ENCODE measurements at places on chromosomes 7 and 10.

- no peak for DNase-seq
Observed at GRCh38 chr7:18597754-18598153, 102.2 kb downstream of the HDAC9 start.

DNA sequence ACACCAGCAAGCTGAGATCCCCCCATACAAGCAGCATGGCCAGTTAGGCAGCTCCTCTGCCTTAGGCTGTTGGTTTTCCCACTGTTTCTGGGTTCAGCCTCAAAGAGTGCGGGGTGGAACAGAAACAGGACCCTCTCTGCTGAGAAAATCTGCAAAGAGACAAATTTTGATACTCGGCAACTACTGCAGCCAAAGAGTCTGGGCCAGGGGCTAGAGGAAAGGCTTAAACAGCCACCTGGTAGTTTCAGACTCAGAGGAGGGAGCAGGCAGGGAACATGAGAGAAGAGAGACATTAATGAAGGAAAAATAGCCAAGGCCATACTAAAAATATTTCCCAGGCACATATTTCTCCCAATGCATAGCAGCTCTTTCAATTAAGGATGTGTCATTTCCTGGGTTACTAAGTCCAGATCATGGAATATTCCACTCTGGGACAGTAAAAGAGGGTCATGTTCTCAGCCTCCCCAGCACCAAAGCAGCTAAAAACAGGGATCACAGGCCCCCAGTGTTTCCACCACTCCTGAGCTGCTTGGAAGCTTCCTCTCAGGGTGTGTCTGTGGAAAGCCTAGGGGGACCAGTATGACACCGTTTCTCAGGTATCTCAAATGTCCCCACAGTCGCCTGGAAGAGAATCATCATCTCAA, 29.8 kb downstream of the PDLIM1 start:
- DNase-seq: no peak

GRCh38 chr10:36602374-36602773, 523.0 kb upstream of the ANKRD30A start:
- DNase-seq: no peak

GRCh38 chr10:22640359-22640758, 74.0 kb downstream of the PIP4K2A start:
- no peak for DNase-seq

DNA sequence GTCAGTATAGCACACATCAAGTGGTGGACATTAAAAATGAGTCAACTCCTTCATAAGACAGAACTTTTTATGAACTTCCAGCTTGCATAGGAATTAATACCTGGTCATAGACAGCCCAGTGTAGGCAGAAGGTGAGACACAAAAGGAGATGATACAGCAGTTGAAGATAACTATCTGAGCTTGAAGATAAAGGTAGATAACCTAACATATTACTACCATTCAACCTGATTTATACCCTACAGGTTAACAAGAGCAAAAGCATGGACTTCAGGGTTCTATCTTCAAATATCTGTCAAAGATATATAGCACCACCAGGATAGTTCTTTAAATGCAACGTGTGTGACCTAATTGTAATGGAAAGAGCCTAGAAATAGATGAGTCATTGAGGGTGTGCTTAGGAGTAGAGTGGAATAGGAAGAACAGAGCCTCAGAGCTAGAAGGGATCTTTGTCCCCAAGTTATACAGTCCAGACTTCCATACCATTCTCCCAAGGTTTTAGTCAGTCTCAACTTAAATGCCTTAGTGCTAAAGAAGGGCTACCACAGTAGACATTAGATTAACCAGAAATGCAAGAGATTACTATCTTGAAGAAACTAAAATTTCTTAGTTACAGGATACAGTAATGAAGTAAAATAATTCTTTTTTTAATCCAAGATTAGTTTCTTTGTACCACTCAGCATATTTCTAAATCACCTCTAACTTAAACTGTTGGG, 9.2 kb downstream of the ZNF800 start:
- no peak for DNase-seq

DNA sequence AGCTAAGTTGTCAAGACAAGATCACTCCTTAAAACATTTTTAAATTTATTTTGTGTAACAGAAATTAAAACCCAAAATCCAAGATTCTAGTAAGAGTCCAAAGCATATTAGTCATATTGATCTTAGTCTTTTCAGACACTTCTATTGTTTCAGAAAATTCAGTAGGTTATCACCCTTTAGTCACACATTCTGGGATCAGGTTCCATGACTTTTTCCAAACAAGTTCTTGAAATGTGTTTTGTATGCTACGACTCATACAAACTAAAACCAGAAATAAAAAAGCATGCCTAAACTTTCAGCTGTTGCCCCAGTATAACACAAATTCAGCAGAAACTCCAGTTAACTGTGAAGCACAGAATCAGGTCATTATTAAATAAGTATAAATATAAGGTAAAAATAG, 10.7 kb downstream of the SEMA3D start:
- no peak for DNase-seq

DNA sequence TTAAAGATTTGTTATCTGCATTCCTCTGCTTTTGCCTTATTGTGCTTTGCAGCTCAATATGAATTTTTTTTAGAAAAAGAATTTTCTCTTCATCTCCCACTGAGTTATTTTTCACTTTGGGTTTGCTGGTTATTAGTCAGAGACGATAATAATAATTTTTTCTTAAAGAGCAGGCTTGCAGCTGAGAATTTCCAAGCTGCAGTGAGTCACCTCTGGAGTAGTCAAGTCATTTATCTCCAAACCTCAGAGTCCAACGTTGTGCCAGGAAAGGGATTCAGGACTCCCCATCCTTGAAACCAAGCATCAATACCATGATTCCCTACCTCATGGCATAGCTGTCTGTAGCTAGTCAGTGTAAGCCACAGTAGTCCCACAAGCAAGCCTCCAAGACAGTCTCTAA, 15.2 kb upstream of the EGR2 start:
- no peak for DNase-seq

GRCh38 chr10:32207544-32207943, 139.4 kb downstream of the EPC1 start:
- peak; percentile 4 for DNase-seq

GRCh38 chr10:79382491-79382941, 35.2 kb downstream of the PPIF start:
- no peak for DNase-seq

DNA sequence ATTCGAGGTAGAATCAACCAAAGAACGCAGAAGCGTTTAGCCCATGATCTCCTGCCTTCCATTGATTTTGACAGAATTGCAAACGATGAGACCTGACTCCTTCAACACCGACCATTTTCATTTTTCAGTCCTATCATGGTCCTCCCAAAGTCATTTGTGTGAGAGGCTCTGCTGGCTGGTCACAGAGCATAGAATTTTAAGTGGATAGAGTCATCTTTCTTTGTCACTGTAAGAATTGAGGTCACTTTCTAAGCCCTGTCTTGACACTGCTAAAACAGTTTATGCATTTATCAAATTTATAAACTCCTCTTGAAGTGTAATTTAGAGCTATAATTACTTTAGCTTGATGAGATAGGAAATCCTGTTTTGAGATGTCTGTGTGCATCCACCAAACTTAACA, 72.0 kb downstream of the UBE3C start:
- no peak for DNase-seq

GRCh38 chr7:82172017-82172416, 271.6 kb downstream of the CACNA2D1 start:
- DNase-seq: no peak

- DNase-seq: no peak
Observed at GRCh38 chr7:96430356-96430755, 108.5 kb upstream of the SLC25A13 start.

DNA sequence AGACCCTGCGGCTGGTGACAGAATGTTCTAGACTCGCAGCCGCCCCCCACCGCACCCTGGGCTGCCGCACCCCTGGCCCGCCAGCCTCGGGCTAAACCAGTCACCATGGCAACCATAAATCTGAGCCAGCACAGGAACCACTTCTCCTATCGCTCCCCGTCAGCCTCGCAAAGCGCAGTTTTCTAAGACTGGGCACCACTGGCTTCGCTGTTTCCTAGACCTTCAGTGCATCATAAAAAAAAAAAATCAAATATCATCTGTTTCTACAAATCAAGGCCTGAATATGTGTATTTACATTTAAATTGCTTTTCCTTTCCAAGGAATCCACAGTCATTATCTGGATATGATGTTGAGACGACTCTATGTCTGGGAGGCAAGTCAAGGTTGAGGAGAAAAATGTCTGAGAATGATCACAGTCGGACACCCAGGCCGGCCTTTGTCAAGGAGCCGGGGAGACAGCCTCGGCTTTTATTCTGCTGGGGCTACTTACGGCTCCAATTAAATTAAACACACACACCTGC, 99.9 kb downstream of the PTPRN2 start:
- no peak for DNase-seq

DNA sequence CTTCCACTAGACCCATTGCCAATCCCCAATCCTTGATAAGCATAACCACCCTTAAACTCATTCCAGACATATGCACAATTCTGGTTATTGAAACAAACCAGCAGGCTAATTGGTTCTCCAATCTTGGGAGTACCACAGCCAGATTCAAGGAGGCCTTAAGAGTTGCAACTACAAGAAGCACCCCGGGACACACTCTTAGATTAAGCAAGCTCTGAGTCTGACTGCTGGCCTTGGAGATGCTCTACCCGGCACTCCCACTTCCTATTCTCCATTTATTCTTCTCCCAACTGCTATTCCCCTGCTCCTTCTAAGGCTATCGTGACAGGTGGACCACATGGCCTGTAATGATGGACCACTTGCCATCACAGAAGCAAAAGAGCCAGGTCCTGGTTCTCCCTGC, 40.3 kb downstream of the CYTH3 start:
- no peak for DNase-seq

GRCh38 chr10:117596706-117597105, 54.2 kb downstream of the EMX2 start:
- DNase-seq: no peak

Measured in activated CD8-positive, alpha-beta memory T cell treated with anti-CD3 and anti-CD28 coated beads for 48 hours (primary cell).